ENCODE measurements at places on chromosomes 4 and X.

- no peak for DNase-seq
Observed at GRCh38 chr4:152579107-152579764, 43.3 kb upstream of the FBXW7 start.

DNA sequence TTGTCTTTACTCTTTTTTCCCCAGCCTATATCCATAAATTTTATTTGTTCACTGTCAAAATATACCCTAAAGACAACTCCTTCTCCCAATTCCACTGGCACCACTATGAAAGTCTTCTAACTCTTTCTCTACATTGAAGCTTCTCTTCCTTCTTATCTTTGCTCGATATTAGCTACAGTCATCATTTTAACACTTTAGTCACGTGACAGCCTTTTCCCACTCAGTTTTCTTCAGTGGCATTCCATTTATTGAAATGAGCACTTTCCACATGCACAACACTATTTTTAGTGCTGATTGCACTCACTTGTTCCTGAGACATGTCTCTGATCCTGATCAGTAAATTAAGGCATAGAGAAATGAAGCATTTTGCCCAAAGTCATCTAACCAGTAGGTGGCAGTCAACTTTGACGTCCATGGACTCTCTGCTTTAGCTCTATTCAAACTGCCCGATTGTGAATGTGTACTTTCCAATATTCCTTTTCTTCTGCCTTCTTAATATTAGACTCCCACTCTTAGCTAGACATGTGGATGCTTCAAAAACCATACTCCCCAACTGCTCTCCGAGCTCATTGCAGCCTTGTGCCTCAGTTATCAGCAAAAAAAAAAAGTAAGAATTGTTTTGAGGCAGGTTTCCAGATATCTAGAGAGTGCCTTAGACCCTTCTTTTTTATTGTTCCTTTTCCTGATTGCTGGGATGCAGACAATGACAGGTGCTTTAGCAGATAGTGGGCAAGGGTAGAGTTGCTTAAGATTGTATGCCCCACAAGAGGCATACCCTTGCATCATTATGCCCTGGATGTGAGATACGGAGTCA lies 394.4 kb upstream of the ADGRL3 start:
- no peak for DNase-seq

DNA sequence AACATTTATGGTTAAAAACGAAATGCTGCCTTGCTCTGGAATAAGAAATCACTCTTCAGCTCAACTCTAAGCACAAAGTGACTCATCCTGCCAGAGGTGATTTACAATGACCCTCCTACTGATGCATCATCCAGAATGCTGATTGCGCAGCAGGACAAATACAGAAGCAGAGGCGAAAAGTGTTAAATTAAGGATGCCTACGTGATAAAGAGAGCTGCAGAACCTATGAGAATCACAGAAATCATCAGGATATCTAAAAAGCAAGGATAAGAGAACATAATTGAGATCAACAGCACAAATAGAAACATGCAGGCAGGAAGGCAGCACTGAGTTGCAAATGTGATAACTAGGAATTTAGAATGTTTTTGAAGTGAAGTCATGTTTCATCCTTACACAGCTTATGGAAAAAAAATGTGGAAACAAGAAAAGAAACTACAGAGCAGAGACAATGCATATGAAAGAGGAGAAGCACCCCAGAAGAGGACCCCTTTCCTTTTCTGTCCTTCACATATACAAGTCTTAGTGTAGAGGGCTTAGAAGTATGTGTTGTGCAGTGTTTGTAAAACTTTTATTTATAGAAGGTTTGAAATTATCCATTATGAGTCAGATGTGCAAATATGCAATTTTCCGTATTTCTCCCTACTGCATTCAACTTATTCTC lies 188.4 kb downstream of the SLC7A11 start:
- DNase-seq = no peak

- no peak for DNase-seq
Observed at GRCh38 chrX:147898951-147899350, 12.8 kb upstream of the FMR1 start.

DNA sequence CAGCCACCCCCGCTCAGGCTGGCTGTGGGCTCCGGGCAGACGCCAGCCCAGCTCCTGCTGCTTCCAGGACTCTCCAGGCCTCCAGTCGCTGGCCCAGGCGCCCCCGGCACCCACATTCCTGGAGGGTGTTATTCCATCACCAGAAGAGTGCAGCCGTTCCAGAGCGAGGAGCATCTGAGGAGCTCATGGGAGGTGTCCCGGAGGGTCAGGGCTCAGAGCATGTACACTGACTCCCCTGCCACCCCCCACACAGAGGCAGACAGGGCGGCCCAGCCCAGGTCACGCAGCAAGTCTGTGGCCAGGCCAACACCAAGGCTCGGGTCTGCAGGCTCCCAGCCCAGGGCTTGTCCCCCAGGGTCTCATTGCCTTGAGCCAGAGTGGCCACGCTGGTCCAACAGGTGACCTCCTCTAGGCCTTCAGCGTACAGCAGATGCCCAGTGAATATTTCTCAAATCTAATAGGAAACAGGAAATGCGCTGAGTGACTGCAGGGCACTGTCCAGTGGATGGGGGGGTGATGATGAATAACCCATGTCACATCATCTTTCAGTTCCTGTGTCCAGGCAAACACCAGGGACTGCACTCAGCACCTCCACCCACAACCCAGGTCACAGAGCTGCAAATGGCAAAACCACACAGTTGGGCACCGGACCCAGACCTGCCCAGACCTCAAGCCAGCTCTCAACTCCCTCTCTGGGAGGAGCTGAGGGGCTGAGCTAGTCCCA lies 37.2 kb downstream of the ABLIM2 start:
- DNase-seq = no peak

All from mesothelial cell of epicardium (in vitro differentiated cells).